ENCODE measurements at places on chromosomes 5 and 9.

DNA sequence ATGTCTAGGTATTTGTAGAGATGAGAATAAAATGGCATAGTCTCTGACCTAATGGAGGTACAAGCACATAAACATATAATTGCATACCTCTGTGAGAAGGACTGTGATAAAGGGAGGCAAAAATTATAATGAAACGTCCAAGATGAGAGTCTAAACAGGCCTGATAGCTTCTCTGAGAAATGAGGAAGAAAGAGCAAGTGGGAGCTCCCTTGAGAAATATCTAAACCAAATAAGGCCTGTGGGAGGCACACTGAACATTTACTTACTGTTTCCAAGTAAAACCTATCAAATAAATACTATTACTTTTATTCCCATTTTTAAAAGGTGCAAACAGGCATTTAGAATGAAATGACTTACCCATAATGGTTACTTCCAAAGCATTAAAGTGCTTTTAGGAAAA is 125.6 kb upstream of the PAPPA start:
- DNase-seq: no peak

DNA sequence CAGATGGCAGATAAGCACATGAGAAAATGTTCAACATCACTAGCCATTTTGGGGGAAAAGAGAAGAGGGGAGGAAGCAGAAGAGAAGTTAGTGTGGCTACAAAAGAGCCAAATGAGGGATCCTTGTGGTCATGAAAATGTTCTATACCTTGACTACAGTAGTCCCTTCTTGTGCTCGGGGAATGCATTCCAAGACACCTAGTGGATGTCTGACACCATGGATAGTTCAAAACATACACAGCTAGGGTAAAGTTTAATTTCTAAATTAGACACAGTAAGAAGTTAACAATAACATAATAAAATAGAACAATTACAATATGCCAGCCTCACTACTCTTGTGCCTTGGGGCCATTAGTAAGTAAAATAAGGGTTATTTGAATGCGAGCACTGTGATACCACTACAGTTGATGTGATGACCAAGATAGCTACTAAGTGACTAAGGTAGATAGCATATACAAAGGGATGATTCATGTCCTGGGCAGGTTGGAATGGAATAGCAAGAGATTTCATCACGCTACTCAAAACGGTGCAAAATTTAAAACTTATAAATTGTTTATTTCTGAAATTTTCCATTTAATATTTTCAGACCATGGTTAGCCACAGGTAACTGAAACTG is 344.1 kb downstream of the NR2F1-AS1 start:
- DNase-seq: no peak

- DNase-seq: no peak
These were observed 3.4 kb downstream of the IL13 start for GRCh38 chr5:132661231-132662003.

- DNase-seq: no peak
These were observed 156.2 kb upstream of the S1PR3 start for GRCh38 chr9:88835038-88835466.

- no peak for DNase-seq
These were observed 134.8 kb upstream of the ADAMTS16 start for GRCh38 chr5:5005353-5005752.

DNA sequence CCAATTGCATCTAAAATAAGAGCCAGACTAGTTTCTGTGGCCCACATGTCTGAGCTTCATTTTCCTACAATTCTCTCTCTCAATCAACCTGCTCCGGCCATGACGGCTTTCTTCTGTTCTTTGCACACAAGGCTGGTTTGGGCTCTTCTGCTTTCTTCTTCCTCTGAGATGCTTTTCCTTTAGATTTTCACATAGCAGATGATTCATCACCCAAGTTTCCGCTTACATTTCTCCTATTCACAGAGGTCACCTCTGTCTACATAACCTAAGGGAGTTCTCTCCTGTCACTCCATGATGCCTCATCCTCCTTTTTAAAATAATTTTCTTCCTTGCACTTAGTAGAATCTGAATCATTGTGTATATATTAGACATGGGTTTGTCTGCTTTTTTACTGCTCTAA is 334.6 kb upstream of the TUSC1 start:
- DNase-seq: no peak

DNA sequence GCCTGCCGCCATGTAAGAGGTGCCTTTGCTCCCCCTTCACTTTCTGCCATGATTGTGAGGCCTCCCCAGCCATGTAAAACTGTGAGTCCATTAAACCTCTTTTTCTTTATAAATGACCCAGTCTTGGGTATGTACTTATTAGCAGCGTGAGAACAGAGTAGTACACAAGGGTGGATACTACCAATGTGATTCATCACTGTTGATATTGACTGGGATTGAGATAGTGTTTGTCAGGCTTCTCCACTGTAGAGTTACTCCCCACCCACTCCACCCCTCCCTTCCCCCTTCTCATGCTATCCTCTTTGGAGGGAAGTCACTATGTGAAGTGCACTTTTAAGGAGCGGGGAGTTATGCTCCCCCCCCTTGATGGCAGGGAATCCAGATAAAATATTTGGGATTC is 11.4 kb upstream of the CRHBP start:
- DNase-seq: no peak

- no peak for DNase-seq
These were observed 9.0 kb upstream of the LCN1 start for GRCh38 chr9:135512241-135512603.

- DNase-seq: no peak
These were observed 626.0 kb upstream of the ADAMTS16 start for GRCh38 chr5:4514067-4514648.

GRCh38 chr5:65299861-65300260 is 181.9 kb downstream of the ADAMTS6 start:
- no peak for DNase-seq

DNA sequence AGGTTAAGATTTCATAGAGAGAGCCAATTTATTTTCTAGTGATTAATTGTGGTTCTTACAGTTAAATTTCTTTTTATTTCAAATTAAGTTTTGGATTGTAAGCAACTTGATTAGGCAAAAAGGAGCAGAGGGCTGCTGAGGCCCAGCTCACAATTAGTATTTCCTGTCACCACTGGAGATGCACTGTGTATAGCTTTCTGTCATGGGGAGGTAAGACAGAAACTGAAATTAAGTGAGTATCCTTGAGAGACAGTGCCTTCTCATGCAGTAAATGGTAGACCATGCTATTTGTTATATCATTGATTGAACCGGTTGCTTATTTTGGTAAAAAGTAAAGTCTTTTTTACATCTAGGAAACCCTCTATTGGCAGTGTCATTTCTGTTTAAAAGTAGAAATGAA is 190.7 kb downstream of the CCDC171 start:
- DNase-seq: no peak

GRCh38 chr5:141634720-141635119 is 1.9 kb downstream of the HDAC3 start:
- DNase-seq: no peak

DNA sequence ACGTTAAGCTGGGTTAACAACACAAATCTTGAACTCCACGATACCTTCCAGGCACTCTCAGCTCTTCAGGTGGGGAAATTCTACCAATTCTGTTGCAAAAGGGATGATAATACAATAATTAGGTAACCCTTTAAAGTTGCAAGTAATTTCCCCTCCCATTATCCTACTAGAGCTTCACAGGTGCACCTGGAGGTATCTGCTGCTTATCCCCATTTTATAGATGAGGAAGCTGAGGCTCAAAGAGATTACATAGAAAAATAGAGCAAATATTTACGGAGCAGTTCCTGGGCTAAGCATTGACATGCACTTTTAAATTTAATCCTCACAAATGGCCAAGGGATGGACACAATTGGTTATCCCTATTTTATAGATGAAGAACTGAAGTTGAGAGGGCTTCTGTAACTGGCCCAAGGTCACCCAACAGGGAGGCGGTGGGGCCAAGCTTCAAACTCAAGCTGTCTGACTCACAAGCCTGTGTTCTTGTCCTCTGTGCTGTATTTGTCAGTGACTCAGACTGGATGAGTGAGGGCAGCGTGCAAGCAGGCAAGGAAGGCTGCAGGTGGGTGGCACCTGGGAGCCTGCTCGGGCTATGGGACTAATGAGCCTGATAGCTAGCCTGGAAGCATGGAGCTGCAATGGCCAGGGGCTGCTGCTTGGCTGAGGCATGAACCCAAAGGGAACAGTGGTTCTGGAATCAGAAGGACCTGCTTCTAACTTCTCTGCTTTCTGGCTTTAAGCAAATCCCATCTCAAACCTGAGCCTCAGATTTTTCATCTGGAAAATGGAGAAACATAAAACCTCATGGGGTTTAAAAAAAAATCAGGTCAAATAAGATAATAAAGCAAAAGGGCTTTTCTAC is 105.5 kb downstream of the PDE6A start:
- DNase-seq: no peak

DNA sequence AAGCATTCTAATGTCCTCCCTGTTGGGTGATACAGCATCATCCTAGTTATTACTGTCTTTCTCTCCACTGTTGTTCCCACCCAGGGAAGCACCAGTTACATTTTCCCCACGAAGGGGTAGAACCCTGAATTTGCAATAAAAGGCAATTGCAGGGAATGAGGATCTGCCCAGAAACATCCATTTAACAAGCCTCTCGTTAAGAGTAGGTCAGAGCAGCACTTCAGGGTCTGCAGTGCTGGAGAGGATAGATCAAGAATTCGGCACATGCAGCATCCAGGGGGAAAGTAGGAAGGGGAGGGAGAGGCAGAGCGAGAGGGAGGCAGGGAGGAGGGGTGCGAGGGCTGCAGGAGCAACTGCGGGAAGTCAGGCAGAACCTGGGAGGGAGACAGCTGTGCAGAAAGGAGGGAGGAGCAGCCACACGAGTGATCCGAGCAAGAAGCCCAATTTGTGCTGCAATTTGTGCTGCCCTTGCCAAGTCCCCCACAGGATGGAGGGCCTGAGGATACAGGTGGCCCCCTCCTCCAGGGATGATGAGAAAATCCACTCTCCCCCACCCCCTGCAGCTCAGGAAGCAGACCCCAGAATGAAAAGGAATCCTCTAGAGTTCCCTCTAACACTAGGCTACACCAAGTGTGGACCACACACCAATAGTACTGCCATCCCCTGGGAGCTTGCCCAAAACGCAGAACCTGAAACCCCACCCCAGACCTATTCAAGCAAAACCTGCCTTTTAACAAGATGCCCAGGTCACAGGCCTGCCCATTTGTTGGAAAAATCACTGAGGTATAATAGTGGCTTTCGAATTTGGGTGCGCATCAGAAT is 62.2 kb downstream of the EPB41L4B start:
- DNase-seq: no peak

GRCh38 chr5:143653766-143654282 is 158.1 kb upstream of the HMHB1 start:
- DNase-seq: no peak

- DNase-seq: no peak
These were observed 70.7 kb upstream of the LPAR1 start for GRCh38 chr9:111108946-111109345.

DNA sequence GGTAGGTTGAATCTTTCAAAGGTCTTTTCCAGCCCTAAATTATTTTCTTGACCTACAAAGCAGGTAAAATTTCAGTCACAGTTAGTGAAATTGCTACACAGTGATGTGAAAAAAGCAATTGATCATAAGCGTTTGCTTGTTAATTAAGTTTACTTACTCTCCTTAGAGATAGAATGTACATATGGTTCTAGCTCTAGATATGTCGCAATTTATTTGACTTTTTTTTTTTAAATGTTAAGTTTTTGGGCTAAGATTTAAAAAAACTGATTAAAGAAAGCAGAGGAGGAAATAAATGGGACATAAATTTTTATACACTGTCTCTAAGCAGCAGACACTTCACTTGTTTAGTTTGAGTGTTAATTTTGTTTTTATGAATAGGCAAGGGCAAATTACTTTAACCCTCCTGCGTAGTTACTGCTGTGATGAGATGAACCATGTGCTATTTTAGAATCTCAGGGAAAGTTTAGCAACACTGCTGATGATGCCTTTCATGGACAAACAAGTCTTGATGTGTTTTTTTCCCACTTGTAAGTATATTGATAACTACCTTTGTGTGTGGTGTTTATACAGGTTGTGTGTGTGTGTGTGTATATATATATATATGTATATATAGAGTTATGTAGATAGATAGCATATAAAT is 38.3 kb upstream of the FAM120AOS start:
- DNase-seq: no peak

GRCh38 chr9:30075451-30076199 is 2308.8 kb upstream of the ACO1 start:
- no peak for DNase-seq

DNA sequence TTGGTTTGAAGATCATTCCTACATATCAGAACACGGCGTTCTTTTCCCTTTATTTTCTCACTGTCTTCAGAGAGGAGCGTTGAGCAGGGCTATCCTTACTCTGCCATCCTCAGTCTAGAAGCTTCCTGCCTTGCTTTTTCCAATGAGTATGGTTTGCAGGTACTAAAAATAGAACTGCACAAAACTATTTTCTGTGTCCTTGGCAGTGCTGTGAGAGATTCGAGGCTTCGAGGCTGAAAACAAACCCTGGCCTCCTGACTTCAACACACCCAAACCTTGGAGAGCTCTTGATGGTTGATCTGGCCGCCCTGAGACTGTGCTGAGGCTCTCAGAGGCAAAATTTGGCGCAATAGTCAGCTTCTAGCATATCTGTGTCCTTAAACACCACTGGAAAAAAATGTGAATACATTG is 78.9 kb downstream of the GOLPH3 start:
- no peak for DNase-seq

- DNase-seq: no peak
These were observed 151.7 kb upstream of the ZNF366 start for GRCh38 chr5:72658761-72659540.

DNA sequence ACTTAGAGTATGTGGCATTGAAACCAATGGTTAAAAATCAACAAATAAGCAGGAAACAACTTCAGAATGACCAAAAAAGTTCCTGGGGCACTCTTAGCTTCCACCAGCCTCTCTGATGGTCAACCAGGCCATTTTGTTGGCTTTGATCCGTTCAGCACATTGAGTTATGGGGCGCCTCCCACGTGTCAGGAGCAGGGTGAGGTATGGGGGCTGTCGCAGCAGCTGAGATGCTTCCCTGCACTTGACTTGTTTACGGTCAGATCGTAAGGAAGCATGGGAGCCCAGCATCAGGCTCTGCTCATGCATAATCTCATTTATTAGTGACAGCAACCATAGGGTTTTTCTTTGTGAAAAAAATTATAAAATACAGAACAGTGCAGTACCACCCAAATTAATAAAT is 16.7 kb downstream of the SYK start:
- DNase-seq: no peak

DNA sequence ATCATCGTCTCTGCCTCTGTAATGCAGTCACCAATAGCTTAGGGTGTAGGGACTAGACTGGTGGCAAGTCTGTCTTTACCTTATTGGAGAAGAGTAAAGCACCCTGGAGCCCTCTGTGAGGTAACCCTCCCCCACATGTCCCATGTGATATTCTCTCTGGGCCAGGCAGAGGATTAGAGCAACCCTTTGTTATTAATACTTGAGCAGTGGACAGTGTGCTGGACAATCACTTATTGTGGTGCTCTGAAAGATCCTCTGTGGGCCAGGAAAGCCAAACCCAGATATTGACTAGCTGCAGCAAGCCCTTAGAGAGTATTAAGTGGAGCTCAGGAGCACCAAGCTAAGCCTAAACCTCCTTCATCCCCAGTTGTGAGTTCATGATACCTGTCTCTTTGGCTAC is 139.7 kb upstream of the RUSC2 start:
- no peak for DNase-seq
